Left kidney (tissue), 8 donors: ENCODE measurements at places on chromosomes 16 and 17.

DNA sequence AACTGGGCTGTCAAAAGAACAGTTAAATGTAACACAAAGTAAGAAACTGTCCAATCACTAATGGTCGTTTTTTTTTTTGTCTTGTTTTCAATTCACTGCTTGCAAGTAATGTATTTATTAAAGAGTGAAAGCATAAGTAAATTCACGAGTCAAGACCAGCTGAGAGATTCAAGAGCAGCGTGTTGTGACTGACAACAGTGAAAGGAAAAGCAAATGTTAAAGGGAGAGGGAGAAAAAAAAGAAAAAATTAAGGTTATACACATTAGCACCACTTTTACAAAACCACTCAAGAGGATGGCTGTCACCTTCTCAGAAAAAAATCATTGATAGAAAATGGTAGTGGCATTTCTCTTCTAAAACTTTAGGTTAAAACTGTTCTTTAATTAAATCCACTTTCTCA, 36.1 kb downstream of the GPATCH8 start:
- no peak for DNase-seq

GRCh38 chr16:85601730-85602401, 11.3 kb upstream of the GSE1 start:
- DNase-seq = no peak

DNA sequence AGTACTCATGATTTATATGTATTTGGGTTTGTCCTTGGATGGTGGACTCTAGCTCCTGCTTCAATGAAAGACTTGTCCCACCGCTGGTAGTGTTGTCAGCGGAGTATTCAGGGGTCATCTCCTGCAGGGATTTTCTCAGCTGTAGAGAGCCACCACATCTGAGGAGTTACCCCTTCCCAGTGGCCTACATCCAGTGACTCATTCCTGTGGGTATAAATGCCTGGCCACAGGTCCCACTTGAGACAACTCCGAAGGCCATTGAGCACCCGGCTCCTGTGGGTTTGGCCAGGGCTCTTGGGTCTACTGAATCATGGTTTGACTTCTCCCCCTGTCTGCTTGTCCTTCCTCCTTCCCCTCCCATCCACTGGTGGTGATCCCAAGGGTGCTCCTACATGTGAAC, 34.6 kb upstream of the WSB1 start:
- DNase-seq = no peak

GRCh38 chr16:31498493-31498892, 9.7 kb downstream of the RUSF1 start:
- no peak for DNase-seq

GRCh38 chr16:55842369-55843104, 9.6 kb upstream of the CES1 start:
- peak; percentile 43 for DNase-seq

DNA sequence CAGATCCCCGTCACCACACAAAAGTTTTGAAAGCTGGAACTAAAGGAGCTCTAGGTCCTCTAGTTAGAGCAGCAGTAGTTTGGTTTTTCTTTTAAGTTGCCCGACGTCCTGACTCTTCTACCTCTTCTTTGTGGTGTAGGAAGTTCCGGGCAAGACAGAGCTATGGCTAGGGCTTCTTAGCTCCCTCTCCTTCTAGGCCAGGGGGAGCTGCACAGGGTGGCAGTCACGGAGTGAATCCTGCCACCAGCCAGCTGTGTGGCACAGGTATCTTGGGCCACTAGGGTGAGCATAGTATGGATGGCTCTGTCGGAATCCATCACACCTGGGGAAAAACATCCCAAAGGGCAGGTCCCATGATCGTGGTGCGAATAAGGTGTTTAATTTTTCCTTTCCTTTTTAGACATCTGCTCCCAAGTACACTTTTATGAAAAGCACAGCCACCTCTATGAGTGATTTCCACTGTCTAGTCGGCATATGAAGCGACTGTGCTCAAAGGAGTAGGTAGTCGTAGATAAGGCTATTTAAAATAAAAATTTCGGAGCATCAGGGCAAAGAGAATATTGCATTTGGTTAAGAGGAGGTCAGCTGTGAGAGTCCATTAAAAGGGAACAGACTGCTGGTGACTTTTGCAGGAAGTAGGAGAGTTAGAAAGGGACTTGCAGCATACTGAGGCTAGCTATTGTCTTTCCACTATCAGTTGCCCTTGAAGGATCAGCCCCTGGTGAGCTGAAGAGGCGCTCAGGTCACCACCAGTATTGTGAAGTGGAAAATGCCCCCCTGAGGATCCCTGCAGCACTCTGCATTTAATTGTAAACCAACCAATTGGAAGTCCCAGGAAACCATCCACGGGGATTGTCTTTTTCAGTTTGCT, 2.1 kb downstream of the PRKCA start:
- DNase-seq = no peak

- no peak for DNase-seq
Measured at GRCh38 chr17:2916461-2916860, 120.2 kb downstream of the RAP1GAP2 start.

DNA sequence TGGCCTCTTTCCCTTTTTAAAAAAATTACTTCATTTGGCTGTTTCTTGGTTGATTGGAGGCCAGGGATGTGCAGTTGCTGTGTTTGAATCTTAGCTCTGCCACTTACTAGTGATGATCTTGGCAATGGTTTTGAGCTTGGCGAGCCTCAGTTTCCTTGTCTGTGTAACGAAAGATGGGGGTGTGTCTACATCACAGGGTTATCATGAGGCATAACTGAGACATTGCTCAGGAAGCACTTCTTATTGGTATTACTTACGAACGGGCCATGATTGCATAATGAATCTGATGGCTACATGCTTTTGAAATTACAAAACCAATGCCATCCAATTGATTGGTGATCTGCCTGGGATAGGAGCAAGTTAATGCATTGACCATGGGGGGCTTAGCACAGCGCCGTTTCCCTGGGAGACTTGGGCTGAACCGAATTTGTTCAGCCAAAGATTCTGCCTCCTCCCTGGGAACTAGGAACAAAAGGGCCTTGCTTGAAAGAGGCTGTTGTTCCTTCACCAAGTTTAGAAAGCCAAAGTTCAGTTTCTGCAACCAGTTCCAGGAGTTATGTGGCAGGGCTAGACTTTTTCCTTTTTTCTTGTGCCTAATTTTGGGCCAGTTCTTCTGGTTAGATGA, 21.9 kb downstream of the CMIP start:
- DNase-seq = no peak

DNA sequence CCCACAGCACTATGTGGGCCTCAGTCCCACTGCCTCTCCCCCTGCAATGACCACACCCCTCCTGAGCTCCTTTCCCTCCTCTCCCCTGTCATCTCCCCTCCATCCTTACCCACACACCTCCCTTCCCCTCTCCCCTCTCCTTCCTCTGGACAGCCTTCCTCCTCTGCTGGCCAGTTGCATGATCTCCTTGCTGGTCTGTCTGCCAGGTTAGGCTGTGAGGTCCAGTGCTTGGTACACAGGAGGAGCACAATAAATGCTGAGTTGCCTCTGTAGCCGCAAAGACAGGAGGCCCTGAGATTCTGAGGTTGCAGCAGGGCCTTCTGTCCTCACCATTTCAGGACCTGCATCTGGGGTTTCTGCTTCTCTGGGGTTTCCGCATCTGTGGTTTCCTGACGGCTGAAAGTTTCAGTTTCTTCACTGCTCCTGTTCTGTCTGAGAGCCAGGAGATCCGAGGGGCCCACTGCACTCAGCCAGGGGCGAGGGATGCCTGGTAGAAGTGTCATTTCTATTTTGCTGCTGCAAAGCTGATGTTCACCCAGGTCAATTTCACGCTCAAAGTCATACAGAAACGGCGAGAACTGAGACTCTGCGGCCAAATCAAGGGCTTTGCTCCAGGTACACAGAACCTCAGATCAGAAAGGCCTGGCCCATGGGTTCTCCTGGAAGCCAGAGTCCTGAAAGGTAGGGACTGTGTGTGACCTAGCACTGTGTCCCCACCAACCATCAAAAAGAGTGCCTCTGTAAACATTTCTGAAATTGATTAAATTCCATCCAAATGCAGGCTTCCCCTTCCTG, 4.6 kb upstream of the SLC12A3 start:
- no peak for DNase-seq

DNA sequence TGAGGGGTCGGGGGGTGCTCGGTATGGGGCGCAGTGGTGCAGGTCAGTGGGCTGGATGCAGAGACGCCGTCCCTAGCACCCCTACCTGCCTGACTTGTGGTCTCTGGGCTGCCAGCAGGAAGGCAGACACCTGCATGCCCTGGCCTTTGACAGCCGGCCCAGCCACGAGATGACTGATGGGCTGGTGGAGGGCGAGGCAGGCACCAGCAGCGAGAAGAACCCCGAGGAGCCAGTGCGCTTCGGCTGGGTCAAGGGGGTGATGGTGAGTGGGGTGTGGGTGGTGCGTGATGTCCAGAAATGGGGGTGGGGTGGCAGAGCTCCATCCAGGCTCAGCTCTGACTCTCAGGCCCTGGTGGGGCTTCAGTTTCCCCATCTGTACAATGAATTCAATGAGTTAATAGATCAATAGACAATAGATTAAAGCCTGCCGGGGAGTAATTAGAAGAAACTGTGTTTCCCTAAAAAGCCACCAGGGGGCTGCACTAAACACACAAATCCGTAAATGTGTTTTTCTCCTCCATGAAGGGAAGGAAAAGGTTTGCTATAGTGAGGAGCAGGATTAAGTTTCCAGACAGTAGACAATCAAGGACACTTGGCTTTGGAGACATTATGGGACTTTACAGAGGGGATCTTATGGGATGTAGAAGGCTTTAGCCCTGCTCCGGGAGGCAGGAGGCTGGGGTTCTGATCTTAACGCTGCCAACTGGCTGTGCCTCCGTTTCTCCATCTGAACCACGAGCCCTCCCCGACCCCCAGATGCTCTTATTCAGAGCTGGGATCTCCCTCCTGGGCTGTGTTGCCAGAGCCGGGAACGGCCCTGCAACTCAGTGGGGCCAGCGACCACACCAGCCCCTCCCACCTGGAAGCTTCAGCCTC, 2.2 kb downstream of the SLC12A3 start:
- peak; percentile 68 for DNase-seq

- no peak for DNase-seq
Measured at GRCh38 chr16:59111280-59111679, 377.2 kb upstream of the GOT2 start.

DNA sequence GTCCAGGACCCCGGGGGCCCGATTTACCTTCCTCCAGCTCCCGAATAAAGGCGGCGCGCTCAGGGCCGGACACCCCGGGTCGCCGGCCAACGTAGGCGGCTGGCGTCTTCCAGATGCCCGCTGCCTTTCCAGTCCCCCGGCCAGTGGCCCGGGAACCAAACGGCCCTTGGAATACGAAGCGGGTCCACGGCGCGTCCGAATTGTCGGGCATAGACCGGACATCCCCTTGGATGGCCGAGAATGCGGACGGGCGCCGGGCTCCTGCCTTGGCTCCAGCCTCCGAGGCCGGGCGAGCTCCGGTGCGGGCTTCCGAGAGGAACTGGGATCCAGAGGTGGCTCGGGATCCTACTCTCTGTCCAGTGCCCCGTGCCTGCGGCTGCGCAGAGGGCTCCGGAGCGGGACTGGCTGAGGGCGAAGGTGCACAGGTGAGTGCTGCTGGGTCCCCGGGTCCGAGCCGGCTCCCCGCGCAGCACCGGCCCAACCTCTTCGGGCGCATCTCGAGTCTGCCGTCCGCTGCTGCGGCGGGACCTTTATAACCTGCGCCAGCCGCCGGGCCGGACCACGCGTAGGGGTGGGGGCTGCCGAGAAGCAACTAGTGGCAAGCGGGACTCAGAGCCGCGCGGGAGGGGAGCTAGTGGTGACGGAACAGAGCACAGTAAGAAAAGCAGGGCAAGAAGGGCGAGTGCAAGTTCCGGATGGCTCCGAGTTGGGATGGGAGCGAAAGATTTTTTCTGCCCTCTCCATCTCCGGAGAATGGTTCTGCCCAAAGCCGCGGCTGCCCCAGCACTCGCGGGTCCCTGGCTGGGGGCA, at the start of gene HAP1:
TSS of gene HAP1 (minus strand) at position 505 of the 810 bp plus-strand sequence. CDS start at position 496, 9 bp downstream.
- DNase-seq = no peak

DNA sequence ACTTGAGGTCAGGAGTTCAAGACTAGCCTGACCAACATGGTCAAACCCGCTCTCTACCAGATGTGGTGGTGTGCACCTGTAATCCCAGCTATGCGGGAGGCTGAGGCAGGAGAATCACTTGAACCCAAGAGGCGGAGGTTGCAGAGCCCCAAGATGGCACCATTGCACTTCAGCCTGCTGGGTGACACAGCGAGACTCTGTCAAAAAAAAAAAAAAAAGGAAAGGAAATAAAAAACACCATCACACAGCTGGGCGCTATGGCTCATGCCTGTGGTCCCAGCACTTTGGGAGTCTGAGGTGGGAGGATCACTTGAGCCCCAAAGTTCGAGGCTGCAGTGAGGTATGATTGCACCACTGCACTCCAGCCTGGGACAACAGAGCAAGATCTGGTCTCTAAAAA, 13.3 kb upstream of the SBK1 start:
- no peak for DNase-seq

DNA sequence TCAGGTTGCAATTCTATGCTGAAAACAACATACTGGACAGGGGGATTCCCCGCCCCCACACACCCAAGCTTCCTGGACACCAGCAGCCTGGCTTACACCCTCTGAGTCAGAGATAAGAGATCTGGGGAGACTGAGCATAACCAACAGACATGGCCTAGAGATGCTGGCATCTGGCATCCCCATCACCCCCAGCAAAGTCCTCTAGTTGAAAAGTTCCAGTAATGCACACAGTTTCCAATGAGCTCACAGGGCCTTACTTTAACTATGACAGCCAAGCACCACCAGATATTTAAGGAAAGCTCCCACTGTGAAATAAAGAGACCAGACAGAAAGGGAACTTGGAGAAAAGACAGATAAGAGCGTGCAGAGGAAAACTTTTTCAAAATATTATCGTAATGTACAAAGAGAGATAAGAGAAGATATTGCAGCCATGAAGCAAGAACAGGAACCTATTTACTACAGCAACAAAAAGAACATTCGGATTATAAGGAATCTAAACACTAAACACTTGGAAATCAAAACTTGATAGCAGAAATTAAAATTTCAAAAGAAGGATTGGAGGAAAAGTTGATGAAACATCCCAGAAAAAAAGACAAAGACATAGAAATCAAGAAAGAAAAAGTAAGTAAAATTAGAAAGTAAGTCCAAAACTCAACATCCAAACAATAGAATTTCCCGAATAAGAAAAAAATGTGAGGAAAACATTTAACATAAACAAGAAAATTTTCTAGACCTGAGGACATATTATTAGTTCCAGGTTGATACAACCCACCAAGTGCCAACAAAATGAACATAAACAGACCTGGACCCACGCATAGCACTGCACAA, 17.2 kb upstream of the ALOX15 start:
- no peak for DNase-seq

GRCh38 chr16:6684076-6684673, 648.5 kb upstream of the RBFOX1 start:
- DNase-seq = peak; percentile 28

- no peak for DNase-seq
Measured at GRCh38 chr16:57255686-57256415, 10.8 kb downstream of the ARL2BP start.
